ENCODE measurements at places on chromosomes 4 and X.
A peak's percentile ranks its signal among the peaks of the same experiment; 100 is the strongest.

- DNase-seq = no peak
These were observed 210.0 kb downstream of the SPANXN3 start for GRCh38 chrX:143306991-143307937.

DNA sequence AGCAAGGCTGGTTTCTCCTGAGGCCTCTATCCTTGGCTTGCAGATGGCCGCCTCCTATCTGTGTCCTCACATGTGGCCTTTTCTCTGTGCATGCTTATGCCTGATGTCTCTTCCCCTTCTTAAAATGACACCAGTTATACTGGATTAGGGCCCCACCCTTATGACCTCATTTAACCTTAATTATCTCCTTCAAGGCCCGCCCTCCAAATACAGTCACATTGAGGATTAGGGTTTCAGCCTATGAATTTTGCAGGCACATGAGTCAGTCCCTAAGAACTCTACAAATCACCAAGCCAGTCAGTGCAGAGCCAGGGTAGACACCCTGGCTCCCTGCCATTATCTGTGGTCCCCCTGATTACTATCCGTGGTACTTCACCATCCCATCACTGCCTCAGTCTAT, 51.6 kb downstream of the MAML3 start:
- no peak for DNase-seq

DNA sequence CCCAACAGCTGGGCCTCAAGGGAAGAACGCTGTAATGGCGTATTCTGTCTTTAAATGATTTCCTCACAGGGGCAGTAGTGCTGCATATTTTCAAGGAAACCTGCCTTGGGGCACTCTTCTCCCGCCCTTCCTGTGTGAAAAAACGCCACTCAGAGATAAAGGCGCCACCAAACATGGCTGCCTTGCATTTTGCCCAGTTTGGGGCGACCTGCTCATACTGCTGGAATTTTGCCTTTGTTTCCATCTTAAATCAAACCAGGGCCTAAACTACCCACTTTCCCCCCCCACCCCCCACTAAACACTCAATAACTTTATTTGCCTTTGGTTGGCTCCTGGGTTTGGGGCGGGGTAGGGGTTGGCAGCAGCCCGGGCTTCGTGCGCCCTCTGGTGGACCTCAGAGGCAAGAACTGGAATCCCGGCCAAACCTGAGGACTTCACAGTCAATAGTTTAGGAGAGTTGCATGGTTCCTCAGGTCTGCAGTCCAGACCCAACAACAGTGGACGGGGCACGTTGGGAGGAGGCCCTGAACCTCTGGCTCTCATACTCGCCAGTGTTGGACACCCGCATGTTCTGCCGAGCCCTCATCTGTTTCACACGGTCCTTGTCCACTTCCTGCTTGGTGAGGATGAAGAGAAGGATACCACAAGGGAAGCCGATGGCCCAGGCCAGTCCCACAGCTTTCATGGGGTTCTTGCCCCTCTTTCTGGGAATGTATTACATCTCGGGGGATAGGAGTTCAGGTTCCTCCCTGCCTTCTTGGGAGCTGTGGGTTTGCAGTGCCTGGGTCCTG, 220.1 kb upstream of the STK26 start:
- peak; percentile 12 for DNase-seq

GRCh38 chr4:47615385-47615784, 130.3 kb downstream of the ATP10D start:
- no peak for DNase-seq

- DNase-seq = no peak
These were observed 738.2 kb downstream of the ADGRL3 start for GRCh38 chr4:61938250-61938846.

- DNase-seq = no peak
These were observed 204.2 kb upstream of the PDE5A start for GRCh38 chr4:119832776-119833175.

DNA sequence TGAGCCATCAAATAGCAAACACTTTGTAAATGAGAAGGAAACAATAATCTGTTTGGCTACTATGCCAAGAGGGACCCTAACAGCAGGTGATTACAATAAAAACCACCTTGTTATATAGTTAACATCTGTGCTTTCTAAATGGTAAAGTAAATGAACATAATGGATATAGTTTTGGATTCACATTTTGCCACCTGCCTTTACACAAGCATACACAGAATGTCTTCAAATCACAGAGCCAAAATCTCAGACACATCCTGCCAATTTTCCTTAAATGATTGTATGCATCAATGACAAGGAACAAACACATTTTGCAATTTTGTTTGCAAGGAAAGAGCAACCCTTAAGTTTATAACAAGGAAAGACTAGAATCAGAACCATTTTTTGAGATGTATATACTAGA, 334.2 kb downstream of the FSTL5 start:
- no peak for DNase-seq

GRCh38 chr4:26281881-26282280, 38.9 kb upstream of the RBPJ start:
- DNase-seq = no peak

DNA sequence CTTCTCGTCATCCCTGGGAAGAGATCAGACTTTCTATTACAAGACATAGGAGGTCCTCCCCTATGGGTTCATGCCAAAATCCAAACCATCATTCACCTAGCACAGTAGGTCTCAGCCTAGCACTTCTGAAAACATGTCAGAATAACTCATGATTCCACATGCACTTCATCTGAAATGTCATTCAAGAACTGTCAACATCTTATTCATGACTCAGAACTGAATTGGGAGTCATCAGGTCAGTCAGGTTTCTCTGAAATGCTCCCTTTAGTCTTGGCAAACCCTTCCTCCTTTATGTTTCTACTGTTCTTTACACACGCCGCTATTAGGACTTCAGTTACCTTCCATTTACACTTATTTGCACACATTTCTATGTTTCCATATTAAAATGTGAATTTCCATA, 67.2 kb downstream of the ANTXR2 start:
- DNase-seq = no peak

- no peak for DNase-seq
These were observed 209.1 kb downstream of the CBR4 start for GRCh38 chr4:168800926-168801325.

- DNase-seq = no peak
These were observed 24.9 kb upstream of the C1QTNF7 start for GRCh38 chr4:15402974-15403373.

DNA sequence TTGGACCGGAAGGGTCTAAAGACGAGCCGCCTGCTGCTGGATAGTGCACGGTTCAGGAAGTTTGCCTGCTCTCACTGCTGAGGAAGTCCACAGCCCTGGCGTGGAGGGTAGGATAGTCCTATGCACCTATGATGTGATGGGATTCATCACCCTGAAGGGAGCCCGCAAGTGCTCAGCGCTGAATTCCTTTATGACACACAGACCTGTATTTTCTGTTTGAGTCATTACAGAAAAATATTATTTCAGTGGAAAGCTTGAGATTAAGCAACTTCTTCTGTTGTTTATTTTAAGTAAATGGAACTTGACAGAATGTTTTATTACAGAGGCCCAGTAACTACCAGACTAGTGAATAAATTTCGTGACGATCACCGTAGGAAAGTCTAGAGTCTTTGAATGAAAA, 123.2 kb downstream of the TRIML1 start:
- no peak for DNase-seq

DNA sequence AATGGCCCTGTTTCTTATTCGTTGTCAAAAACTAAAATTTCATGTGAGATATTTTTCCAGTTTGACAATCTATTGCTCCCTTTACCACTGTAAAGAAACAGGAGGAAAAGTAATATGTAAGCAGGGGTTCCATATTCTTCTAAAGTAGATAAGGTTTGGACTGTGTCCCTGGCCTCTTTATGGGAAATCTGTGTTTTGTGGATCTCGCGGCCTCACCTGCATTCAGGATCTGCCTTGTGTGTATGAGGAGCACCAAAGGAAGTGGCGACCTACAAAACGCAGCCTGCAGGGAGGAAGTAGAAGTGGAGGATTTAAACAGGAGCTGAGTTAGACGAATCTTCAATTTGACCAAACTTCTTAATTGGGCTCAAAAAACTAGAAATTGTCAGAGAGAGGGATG, 67.0 kb downstream of the RASGEF1B start:
- DNase-seq = no peak

GRCh38 chr4:111778543-111778942, 366.7 kb upstream of the FAM241A start:
- no peak for DNase-seq

DNA sequence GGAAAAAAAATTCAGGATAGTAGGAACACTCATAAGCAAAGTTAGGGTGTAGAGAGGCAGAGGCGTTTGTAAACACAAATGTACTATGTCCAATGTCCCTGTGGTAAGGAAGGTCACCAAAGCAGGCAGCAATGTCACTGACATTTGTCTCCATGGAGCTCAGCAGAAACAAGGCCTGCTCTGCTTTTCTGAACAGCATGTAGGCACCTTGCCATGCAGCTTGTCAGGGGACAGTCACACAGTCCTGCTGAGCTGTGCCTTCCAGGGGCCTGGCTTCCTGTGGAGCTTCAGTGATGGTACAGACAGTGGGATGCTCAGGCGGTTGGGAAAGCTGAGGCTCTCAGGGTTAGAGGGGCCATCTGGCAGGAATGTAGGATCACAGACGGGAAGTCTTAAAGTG, 74.5 kb upstream of the HS3ST1 start:
- DNase-seq = no peak

- DNase-seq = no peak
These were observed 192.0 kb downstream of the PPP3CA start for GRCh38 chr4:101155368-101155767.

- no peak for DNase-seq
These were observed 8.8 kb downstream of the RGS12 start for GRCh38 chr4:3301450-3302172.

DNA sequence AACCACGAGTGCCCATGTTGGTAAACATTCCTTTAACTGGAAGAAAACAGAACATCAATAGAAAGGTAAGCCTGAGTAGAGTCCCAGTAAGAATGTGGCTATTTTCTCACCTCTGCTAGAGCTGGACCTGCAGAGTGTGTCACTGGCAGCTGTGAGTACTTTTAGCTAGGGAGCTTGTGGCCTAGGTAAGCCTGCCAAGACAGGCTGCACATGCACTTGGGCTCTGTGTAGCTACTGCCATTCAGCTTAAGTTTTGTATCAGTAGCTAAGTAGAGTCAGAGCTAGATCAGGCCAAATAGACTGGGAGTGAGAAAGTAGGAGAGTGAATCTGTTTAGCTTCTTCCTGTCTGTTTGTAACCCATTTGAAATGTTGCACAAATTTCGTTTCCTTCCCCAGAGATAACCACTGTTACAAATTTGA, 35.3 kb downstream of the RBPJ start:
- no peak for DNase-seq

- no peak for DNase-seq
These were observed at the start of gene ARHGAP6 for GRCh38 chrX:11665168-11666111. TSS of gene ARHGAP6 (minus strand) at chrX:11665920. CDS start at chrX:11664828, 1,092 bp downstream.

GRCh38 chr4:141099326-141099725, 33.9 kb downstream of the RNF150 start:
- no peak for DNase-seq

DNA sequence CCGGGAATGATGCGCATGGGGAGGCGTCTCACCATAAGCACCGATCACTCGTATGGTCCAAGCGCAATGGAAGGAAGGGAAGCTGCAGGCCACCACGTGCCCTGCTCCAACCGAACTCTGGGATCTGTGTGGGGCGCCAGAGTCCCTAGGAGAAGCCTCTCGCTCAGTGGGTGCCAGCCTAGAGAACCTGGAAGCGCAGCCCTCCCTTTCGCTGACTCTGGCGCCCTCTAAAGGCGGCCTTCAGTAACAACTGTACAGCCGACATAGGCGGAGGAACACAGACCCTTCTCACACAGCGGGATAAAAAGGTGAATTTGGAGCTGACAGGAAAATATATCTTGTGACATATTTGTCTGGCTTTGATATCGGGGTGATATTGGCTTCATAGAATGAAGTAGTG, 76.0 kb downstream of the INTS6L start:
- DNase-seq = no peak

DNA sequence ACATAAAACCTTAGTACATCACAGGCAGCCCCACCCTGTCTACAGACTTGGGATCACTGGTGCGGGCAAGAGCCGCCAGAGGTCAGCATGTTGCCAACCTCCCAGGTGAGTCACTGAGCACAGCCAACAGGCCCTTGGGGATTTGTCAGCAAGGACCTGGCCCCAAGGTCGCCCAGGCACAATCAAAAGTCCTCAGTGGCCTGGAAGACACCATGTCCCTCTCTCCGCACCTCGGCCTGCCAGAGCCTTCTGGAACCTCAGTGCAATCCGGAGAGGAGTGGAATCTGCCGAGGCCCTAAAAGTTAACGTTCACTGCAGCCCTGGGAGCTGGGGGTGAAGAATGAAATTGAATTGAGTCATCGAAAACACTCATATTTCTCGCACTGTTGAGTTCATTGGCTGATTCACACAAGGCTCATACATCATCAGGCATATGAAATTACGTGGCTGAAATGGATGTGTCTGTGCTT, 74.3 kb downstream of the WFS1 start:
- DNase-seq = no peak

DNA sequence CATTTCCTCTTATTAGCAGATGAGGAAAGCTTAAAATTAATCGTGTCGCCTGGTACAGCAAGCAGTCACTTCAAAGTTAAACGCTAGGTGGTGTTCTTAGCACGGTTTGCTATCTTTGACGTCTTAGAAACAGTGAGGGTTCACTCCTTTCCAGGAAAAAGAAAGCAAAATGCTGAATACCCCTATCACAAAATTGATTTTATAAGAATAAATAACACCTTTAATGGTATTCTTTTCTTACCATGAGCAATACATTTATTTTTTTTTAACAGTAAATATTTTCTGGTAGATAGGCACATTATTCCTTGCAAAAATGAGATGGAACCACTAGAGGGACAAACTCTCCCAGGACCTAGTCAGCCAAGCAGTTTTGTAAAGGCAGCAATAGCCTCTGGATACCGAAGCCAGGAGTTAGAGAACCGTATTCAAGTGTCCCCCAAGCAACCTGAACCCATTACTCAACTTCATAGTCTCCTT, 153.9 kb downstream of the KDR start:
- no peak for DNase-seq

- DNase-seq = no peak
These were observed 222.8 kb downstream of the SNCA start for GRCh38 chr4:89614155-89614554.

GRCh38 chrX:154025230-154025629, 5.5 kb upstream of the IRAK1 start:
- no peak for DNase-seq

DNA sequence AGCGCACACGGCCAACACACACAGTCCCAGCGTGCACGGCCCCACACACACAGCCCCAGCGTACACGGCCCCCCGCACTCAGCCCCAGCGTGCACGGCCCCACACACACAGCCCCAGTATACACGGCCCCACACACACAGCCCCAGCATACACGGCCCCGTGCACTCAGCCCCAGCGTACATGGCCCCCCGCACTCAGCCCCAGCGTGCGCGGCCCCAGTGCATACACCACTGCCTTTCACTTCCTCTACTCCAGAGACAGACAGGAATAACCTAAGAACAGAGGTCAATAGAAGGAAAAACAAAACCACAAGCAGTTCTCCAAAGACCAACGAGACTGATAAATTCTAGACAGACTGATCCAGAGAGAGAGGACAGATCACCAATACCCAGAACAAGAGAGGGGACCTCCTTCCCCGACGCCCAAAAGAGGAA, 17.1 kb downstream of the GAK start:
- DNase-seq = no peak

GRCh38 chrX:116961872-116962582, 499.3 kb upstream of the CT83 start:
- DNase-seq = no peak

- no peak for DNase-seq
These were observed 1.4 kb upstream of the AIFM1 start for GRCh38 chrX:130167040-130167439.

All from stimulated activated CD4-positive, alpha-beta T cell treated with anti-CD3 and anti-CD28 coated beads, Interleukin-15, amount 100 ng/mL, for 1 hour (primary cell).